Fibroblast of gingiva (primary cell): ENCODE measurements at places on chromosomes 2 and 18.

DNA sequence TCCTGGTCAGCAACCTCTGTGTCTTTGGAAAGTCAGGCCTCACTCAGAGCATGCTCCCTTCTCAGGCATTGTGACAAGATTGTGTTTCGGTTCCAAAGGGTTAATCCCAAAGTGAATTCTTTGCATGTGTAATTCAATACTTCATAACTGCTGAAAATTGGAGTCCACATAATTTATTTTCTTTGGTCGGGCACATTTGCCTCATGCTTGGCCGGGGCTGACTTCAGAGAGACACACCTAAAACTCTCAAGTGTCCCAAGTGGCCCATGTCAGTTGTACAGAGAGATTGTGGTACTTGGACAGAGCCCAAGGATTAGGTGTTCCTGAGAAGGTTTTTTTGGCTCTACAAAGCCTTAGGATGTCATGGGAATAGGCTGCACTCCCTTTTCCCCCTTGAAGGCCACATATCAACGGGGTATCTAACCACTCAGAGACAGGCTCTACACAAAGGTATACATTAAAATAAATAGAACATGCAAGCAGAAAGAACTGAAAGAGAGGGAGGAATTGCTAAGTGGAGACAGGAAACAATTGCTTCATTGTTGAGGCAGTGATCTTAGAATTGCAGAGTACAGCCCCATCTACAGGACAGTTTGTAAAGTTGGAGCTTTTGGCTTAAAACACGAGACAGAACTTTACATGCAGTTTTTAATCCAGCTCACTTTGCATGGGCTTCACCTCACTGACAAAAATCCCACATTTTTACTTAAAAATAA is 1232.3 kb upstream of the ZEB2 start:
- peak; percentile 87 for DNase-seq

- no peak for DNase-seq
Observed at GRCh38 chr2:119788752-119789151, 29.0 kb downstream of the PTPN4 start.

- DNase-seq, result no peak
Observed at GRCh38 chr2:182726473-182726872, 10.4 kb downstream of the DNAJC10 start.

GRCh38 chr2:203739351-203739750 is 32.9 kb downstream of the CD28 start:
- DNase-seq, result no peak

GRCh38 chr18:60003610-60004185 is 103.9 kb downstream of the PMAIP1 start:
- no peak for DNase-seq

GRCh38 chr2:31239593-31240177 is 5.7 kb downstream of the EHD3 start:
- DNase-seq, result peak; percentile 58

DNA sequence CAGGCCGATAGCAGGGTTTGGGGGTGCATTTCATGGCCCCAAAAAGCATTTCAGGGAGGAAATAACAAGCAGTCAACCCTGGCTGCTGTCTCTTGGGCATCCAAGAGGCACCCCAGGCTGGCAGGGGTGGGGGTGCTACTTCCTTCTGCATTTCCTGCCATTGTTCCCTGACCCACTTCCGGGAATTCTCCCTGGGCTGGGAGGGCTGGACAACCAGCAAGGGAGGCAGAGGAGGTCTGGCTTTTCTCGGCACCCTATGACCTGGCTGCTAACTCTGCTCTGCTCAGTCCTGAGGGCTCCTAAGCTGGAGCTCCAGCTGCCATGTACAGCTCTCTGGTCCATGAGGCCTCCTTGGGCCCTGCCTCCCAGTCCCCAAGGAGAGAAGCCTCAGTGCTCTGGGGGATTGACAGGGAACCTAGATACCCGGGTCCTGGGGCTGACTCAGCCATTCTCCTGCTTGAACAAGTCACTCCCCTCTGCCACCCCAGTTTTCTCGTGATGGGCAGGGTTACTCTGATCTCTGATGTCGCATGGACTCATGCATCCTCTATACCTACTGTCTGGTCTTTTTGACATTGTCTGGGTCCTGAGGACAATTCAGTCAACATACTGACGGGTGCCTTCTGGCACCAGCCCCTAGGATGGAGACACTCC is 47.2 kb downstream of the DYSF start:
- no peak for DNase-seq

DNA sequence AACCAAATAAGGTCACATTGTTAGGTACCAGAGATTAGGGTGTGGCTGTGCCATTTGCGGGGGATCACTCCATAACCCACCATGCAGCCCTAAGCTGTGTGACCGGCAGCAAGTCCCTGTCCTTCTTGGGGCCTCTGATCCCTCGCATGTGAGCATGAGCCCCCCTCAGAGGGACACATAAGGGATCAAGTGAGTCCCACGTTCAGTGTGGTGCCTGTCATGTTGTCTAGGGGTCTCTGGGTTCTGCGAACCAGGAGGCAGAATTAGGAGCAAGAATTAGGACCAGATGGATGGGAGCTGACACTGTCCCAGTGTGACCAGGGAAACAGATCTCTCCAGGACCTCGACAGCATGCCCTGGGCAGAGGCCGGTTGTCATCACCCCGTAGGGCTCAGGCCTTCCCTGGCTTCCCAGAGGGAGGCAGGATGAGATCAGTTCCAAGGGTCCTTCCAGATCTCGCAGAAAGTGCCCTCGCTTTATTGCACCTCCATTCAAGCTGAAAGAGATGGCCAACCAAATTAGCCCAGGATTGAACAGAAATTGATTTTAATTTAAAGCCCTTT is 113.2 kb upstream of the OTOS start:
- DNase-seq, result no peak

DNA sequence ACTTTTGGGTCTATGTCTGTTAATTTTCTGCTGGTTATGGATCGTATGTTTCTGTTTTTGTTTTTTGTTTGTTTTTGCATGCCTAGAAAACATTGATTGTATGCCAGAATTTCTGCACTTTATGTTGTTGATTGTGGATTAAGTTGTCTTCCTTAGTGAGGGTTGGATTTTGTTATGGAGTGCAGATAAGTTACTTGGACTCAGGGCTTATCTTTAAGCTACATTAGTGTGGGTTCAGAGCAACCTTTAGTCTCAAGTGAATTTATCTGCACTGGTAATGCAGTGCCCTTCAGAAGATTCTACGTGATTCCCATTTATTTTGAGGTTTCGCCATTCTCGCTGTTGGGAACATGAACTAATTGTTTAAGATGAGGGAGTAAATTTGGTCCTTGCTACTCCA is 32.9 kb downstream of the UBR3 start:
- no peak for DNase-seq

DNA sequence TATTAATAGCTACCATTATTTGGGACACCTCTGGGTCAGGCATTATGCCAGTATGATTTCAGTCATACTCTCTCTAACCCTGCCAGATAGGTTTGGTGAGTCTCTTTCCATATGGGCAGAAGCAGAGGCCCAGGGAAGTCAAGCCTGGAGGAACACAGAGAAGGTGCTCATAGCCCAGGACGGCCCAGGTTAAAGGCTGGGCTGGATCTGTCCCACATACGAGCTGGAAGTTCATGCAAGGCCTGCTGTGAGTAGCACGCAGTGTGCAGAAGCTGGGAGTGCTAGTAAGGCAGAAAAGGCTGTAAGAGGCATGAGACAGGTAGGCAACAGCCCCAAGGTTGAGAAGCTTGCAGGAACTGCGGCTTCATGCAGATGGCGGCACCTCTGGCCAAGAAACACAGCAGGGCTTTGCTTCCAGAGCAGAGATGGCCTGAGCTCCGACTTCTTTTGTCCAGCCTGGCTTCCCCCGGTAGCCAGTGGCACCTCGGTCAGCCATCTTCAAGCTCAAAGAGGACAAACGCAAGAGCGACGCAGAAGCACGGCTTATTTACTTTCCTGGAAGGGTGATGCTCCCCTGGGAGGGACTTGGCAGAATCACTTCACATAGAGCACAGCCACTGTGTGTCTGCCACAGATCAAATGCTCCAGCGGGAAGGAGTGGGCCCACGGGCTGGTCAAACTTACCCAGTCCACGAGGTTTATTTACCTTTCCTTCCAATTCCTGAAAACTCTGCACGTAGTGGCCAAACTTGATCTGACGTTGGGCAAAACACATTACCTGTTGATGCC is 58.5 kb upstream of the MAP4K4 start:
- no peak for DNase-seq

GRCh38 chr2:235302263-235302662 is 191.6 kb upstream of the AGAP1 start:
- DNase-seq, result no peak

- no peak for DNase-seq
Observed at GRCh38 chr2:31127931-31128330, 10.3 kb downstream of the GALNT14 start.

DNA sequence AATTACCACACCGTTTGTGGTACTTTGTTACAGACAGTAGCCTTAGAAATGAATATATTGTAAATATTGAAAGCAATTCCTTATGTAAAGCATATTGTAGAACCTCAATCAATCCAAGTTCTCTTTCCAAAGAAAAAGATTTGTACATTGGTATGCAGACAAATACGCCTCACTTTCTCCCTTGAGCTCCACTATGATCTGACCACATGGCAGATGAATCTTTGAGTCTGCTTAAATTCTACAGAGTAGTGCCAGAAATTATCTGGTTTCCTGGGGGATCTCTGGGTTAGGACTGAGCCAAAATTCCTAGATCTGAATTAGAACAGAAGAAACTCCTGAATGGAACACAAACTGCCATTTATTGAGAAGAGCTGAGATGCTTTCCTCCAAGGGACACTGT is 99.0 kb downstream of the CPO start:
- DNase-seq, result no peak

DNA sequence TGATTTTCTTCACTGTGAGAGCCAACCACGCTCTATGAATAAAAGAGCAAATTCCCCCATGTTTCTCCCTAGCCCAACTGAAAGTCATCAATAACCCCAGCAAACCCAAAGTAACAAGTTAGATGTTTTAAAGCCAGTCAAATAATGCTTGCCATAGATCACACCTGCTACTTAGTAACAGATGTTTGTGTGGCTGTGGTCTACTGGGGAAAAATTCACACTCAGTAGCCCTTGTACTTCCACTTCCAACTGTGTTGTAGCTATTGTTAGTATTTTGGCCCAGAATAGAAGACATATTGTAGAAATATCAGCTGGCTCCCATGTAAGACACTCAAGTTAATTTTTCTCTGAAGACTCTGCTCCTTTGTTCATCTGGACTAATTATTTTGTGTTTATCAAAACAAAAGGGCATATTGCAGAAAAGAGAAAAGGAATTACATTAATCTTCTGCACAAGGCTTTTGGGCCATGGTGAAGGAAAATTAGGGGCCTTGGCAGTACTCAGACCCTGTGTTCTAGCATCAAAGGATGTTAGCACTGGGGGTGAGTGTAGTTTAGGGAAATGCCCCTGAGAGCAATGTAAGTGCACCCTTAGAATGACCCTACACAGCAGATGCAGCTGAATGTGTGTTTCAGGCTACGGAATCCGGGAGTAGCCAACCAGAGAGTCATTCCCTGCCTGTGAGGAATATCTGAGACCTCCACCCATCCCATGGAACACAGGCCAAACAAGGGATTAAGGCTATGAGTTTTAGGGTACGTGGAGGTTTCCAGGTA is 521.9 kb downstream of the EPHA4 start:
- DNase-seq, result no peak

DNA sequence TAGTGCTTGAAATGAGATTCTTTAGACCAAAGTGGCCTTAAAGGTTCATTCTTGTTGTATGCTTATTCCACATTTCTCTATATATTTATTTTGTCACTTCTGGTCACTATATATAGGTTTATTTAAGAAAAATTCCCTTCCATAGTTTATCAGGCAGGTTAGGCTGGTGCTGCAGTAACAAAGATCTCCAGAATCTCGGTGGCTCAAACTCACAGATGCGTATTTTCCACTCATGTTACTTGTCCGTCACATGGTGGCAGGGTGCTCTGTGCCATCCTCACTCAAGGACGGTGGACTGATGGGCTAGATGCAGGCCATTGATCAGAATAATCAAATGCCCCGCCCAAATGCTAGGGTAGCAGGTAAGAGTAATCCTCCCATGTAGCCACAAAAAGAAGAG is 19.8 kb downstream of the SPTBN1 start:
- DNase-seq, result no peak

- no peak for DNase-seq
Observed at GRCh38 chr2:241553981-241554380, 4.6 kb upstream of the BOK start.

GRCh38 chr2:130185896-130186295 is 3.8 kb downstream of the MZT2B start:
- no peak for DNase-seq

GRCh38 chr18:9860682-9861081 is 25.1 kb upstream of the TXNDC2 start:
- no peak for DNase-seq

GRCh38 chr18:58761241-58761969 is 90.1 kb downstream of the MALT1 start:
- no peak for DNase-seq

DNA sequence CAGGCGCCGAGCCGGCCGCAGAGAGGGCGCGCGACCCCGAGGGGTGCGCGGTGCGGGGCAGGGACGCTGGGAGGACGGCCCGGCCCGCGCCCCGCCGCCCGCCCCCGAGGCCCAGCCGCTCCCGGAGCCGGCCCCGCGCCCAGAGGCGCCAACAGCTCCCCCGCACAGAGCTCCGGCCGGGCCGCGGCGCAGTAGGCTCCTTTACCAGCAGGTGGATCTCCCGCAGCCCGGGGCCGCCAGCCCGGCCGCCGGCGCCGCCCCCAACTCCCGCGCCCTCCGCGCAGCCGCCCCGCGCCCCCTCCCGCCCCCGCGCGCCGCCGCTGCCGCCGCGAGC is 258 bp downstream of the MGAT4A start:
- no peak for DNase-seq

GRCh38 chr2:134704173-134704572 is 14.6 kb downstream of the TMEM163 start:
- DNase-seq, result no peak
